Liver (tissue), 10 donors: ENCODE measurements at places on chromosomes 1 and 21.

DNA sequence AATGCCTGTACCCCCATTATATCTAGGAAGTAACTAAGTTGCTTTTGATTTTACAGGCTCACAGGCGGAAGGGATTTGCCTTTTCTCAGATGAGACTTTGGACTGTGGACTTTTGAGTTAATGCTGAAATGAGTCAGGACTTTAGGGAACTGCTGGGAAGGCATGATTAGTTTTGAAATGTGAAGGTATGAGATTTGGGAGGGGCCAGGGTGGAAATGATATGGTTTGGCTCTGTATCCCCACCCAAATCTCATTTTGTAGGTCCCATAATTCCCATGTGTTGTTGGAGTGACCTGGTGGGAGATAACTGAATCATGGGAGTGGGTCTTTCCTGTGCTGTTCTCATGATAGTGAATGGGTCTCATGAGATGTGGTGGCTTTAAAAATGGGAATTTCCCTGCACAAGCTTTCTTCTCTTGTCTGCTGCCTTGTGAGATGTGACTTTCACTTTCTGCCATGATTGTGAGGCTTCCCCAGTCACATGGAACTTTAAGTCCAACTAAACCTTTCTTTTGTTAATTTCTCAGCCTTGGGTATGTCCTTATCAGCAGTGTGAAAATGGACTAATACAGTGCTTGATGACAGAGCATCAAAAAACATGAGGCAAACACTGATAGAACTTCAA, 1119.5 kb downstream of the PLA2G4A start:
- DNase-seq, result no peak

GRCh38 chr1:186283374-186283773, 91.7 kb downstream of the TPR start:
- DNase-seq, result no peak

DNA sequence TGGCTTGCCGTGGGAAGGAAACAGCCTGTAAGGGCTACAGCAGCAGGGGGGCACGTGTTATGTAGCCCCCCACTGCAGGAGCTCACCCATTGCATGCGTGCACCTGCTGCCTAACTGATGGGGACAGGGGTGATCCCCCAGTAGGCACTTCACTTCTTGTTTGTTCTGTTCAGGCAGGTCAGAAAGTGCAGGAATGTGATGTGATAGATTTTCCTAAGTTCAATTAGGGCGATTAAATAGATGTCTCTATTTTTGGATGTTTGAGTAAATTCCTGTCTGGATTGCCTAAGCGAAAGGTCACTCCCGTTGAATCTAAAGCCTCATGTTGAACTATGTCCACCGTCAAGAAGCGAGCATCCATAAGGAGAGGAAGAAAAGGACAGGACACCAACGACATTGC, 78.8 kb upstream of the LPGAT1 start:
- DNase-seq, result no peak

GRCh38 chr21:41965045-41965444, 11.2 kb upstream of the C2CD2 start:
- peak; percentile 16 for DNase-seq

DNA sequence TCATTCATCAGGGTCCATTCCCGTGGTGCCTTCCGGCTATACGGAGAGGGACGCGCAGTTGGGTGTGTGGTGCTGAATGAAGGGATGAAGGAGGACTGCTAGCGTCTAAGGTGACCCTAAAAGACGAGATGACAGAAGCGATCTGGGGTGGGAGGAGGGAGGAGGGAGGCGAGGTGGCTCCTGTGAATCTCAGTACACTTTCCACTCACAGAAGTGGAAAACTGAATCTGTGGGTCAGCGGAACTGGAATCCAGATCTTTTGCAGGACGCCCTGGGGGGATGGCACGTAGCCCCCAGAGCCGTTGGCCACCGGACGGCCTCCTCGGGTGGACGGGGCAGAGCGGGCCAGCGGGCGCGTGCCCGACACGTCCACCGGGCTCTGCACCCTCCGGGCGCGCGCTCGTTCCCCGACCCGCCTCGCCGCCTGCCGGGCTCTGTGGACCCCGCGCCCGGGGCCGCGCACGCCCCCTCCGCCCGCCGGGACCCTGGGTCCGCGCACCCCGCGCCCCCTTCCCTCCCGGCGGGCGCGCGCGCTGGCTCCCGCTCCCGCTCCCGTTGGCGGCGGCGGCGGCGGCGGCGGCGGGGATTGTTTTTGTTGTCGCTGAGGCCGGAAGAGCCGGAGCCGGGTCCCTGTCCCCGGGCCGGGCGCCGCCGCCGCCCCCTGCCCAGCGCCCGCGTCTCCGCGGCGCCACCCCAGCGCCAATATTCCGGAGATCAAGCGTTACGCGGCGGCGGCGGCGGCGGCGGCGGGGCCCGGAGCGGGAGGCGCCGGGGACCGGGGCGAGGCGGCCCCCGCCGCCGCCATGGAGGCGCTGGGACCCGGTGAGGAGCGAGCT, at the start of gene AGO4:
Gene AGO4, plus strand, starts transcription at position 403 of the 836 bp plus-strand sequence. Its CDS starts 401 bp downstream, at position 804.
- peak; percentile 55 for DNase-seq

DNA sequence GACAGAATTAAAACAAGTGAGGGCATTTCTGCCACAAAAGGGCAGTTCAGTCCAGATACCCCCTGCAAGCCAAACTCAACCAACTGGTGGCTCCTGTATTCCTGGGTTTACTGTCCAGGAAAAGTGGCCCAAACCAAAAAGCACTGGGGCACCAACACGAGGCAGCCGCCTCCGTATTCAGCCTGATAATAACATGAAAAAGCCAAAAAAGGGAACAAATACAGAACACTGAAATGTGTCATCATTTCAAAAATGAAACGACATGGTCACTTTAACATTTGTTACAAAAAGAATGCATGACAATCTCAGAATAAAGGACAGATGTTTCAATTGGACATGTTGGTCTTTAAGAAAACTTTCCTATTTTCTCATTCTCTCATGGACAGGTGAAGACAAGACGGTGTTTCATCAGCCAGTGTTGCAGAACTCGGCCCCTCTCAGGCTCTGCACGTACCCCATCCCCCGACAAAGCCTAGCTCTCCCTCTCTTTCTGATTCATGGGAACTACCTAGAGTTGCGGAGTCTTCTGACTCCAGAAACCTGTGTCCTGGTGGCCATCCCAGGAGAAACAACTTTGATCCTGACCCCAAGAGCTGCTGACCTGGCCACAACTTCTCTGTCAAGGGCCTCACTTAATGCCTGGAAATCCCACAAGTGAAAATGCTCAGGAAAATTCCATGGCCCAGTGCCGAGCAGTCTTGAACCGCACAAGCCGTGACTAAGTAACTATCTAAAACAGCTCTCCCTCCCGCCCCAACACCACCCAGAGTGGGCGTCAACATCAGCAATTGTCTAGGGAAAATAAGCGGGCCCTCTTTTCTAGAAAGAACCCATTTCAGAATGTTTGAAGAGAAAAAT, 27.1 kb downstream of the ZBTB17 start:
- DNase-seq, result no peak

DNA sequence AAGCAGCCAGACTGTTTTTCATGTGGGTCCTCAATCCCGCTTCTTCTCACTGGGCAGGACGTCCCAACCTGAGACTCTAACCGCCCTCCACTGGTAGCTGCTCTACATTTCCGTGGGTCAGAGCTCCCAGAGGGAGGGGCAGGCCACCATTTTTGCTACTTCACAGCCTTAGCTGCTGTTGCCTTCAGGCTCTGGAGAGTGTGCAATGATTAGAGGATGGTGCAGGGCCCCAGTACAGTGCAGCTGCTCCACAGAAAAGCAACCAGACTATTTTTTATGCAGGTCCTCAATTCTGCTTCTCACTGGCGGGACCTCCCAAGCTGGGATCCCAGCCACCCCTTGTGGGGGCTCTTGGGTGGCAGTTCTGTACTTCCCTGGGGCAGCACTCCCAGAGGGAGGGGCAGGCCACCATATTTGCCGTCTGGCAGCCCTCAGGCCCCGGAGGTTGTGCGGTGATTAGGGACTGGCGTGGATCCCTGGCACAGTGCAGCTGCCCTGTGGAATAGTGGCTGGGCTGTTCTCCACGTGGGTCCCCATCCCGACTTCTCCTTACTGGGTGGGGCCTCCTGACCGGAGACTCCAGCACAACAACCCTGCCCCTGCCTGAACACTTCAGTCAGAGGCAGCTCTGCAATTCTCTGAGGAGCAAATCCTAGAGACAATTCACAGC, 647.6 kb upstream of the PKN2 start:
- no peak for DNase-seq
